ENCODE measurements at places on chromosomes 4 and X.
A peak's percentile ranks its signal among the peaks of the same experiment; 100 is the strongest.

GRCh38 chrX:103310555-103311398, at the start of gene BEX2:
BEX2 (minus strand) TSS chrX:103310990; CDS start chrX:103309976, 1,014 bp downstream.
- peak; percentile 41 for DNase-seq

DNA sequence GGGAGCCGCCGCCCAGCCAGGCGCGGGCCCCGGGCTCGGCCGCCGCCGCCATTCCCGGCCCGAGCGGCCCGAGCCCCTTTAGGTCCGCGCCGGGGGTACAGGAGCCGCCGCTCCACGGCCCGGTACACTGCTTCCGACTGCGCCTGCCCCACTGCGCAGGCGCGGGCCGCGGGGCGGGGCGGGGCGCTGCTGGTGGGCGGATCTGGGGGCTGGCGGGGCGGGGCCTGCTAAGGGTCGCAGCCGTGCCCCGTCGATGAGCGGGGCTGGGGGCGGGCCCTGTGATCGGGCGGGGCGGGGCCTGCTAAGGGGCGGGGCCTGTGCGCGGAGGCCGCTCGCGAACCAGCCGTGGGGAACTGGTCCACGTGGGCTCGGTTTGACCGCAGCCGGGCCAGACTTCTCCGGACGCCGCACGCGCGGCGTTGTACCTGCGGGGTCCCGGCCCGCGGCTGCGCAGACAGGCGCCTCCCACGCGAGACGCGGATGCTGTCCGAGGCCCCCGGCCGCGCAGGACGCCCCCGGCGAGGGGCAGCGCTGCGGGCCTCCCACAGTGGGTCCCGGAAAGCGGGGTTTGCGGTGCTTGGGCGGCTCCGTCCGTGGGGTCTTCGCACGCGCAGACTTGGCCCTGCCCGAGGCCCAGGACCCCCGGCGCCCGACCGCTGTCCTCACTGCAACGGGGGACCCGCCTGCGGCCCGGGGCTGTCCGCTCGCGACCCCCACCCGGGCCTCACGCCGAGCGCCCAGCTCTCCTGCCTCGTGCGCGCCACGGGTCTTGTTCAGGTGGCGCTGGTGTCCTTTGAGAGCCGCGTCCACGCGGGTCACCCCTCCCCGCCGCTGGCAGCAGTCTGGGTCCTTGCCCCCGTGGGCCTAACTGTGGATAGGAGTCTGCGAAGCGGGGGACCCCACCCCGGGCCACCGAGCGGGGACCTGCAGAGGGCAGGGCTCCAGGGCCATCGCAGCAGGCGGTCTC, at the start of gene DGKQ:
Gene DGKQ, minus strand, starts transcription at position 139 of the 967 bp plus-strand sequence. Its CDS starts 87 bp downstream, at position 52.
- DNase-seq: peak; percentile 87

DNA sequence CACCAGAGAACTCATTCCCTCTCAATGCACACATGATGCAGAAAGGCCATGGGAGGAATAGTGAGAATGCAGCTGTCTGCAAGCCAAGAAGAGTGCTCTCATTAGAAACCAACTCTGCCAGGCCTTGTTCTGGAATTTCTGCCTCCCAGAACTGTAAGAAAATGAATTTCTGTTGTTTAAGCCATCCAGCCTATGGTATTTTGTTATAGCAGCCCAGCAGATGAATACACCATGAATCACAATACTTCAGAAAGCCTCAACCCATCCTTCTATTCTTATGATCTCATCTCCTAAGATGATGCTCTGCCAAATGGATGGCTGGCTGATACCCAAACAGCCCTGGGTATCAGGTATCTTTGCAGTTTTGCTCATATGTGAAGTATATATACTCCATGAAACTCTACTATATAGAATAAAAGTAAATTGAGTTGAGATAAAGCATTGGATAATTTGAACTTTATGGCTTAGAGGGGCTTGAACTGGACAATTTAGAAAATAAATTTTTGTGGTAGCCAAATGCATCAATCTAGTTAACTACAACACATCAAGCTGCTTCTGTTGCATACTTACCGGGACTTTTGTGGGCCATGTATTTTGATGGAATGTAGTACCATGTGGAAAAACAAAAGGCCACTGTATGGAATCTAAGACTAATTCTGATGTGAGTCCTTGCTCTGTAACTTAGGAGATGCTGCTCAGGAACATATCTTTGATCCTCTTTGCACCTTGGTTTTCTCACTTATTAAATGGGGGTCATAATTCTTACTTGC, 245.9 kb downstream of the HS3ST1 start:
- no peak for DNase-seq

DNA sequence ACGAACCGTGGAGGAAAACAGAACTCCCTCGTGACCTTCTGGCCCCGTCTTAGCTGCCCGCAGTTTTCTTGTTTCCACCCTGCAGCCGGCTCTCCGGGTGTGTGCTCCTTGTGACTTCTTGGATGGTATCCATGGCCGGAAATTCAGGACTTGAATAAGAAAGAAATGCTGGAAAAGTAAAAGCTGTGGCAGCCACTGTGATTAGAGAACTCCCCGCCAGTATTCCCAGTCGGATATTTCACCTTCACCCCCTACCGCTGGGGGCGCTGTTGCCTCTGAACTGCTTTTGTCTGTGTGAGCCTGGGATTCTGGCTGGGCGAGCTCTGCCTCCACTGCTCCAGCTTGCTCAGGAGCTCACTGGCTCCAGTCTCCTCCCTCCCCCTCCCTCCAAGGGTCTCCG, 41.5 kb upstream of the CYP4V2 start:
- DNase-seq: no peak

DNA sequence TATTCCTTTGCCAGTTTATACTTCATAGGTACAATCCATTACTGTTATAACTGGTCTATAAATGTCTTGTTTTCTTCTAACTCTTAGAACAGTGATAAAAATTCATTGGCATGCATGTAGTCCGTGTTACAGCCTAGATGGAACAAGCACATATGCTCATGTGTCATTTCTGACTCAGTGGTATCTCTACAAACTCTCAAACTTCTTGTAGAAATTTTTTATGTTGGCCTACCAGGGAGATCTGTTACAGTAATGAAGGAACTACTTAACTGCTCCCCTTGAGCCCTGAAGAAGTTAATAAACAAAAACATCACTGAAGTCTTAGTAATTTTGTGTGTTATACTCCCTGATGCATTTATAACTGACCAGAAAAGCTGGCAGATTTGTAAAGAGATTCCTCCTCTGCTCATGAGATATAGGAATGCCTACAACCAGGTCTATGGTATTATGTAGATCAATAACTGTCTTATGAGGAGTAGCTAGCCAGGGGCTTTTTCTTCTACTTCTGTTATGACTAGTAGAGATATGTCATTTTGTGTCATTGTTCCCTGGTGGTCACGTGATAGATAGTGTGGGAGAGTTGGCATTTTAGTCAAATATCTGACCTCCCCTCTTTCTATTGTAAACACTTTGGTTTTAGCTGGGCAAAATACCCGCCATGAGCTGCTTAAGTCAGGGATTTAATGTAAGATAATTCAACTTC, 53.7 kb upstream of the FAAH2 start:
- no peak for DNase-seq

DNA sequence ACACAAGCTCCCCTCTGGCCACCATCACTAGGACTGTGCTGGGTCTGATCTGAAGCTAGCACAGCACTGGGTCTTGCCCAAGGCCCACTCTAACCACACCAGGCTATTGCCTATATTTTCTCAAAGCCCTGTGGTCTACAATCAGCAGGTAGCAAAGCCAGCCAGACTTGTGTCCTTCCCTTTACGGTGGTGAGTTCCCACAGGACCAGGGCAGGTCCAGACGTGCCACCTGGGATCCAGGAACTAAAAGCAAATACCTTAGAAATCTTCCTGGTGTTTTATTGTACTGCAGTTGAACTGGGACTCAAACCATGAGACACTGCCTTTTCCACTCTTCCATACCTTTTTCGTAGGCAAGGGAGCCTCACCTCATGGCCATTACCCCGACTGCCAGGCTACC, 9.0 kb upstream of the MAGEC2 start:
- DNase-seq: no peak

- no peak for DNase-seq
Observed at GRCh38 chrX:151985955-151986354, 11.5 kb upstream of the GABRE start.

DNA sequence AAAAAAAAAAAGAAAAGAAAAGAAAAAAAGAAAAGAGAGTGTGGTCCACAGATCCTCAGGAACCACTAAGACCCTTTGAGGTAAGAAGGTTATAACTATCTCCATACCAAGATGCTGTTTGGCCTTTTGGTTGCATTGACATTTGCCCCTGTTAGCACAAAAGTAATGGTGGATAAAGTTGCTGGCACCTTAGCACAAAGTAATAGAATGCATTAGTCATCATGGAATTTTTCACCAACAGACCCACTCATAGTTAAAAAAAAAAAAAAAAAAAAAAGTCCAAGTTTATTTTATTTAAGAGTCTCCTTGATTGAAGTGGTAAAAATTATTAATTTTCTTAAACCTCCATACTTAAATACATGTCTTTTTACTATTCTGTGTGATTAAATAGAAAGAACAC, 78.4 kb upstream of the RBPJ start:
- DNase-seq: no peak

GRCh38 chr4:182242787-182243186, 415 bp upstream of the TENM3 start:
- peak; percentile 59 for DNase-seq

DNA sequence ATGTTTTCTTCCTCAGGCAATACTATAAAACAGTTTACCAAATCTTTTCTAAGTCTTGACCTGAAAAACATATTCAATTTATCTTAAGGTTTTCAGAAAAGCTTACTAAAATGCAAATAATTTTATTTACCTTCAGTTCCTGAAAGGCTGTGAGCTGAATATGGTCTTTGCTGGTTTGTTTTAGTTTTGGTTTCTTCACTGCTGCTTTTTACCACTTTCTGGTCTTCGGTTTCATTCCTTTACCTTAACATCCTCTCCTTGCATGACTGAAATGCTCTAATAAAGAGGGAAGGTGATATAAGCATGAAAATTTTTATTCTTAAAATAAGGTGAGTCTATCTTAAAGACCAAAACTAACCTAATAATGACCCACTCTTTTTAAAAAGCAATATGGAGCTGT, 97.1 kb upstream of the NRK start:
- no peak for DNase-seq

DNA sequence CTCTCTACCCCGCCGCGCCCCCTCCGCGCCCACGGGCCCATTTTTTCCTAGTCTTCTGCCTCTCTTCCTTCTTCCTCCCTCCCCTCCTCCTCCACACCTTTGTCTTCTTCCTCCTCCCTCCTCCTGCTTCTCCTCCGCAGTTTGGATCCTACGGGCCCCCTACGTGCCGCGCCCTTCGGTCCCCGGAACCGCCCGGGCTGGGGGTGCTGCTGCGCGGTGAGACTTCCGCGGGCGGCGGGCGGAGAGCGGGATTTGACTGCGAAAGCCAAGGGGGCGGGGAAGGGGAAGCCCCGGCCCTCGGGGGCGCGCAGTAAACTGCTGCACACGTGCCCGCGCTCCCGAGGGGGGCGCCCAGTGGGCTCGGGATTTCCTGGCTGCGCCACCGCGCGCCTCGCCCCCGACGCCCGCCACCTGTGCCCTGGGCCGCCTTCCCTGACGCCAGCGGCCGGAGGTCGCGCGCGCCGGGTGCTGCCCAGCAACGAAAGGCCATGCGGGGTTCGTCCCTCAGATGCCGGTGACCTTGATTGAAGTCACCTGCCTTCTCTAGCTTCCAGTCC, 3.3 kb upstream of the NKX3-2 start:
- DNase-seq: no peak

DNA sequence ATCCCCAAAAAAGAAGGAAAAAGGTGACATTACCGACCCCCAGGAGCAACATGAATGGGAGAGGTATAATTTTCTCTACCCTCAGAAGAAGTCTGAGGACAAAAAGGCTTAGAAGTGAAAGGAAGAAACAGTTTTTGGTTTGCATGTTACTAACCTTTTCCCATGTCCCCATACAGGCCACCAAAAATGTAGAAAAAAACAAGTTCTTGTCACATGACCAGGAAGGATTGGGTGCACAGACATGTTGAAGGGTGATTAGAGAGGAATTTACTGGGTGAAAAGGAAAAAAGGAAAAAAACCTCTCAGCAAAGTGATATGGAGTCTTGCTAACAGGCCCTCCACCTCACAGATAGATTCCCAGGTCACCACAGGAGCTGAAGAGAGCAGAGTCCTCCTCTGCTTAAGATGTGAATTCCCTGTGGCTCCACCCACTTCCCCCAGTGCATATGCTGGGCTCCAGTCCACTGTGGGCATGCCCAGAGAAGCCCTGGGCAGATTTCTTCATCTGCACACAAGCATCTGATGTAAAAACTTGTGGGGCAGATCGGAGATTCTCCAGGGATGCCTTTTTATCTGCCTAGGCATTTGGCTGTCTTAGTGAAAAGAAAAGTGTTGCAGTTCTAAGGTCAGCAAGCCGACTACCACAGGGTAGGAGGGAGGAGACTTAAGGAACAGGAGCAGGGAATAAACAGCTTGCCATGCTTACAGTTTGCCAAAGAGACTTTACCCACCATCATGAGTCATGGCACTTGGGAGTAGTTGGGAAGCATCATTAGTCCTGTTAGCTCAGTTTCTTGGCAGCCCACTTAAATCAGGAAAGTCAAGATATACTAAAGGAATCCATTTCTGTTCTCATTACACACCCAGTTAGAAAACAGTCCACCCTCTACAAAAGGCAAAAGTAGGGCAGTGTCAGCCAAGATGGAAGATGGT, 25.0 kb upstream of the PASD1 start:
- DNase-seq: no peak

DNA sequence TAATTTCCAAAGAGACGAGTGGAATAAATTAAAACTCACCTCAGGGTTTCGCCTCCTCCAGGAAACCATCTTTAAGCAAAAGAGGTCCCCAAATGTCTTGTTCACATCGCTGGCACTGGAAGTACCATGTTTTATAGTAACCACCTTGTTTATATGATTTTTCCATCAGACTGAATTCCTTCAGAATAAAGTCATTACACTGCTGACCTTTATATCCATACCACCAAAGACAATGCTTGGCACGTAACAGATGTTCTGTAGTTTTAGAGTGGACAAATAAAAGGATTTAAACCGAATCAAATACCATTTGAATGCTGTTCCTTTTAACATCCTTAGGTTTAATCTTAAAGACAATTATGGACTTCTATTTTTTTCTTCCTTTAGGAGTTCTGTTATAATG, 4.7 kb downstream of the NUDT6 start:
- DNase-seq: no peak

DNA sequence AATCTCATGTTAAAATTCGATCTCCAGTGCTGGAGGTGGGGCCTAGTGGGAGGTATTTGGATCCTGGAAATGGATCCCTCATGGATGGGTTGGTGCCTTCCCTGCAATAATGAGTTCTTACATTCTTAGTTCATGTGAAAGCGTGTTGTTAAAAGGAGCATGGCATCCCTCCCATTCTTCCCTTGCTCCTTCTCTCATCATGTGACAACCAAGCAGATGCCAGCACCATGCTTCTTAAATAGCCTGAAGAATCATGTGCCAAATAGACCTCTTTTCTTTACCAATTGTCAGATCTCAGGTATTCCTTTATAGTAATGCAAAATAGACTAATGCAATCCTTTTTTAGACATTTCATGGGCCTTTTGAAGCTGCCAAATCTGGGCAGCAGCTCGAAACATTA, 29.0 kb upstream of the CLNK start:
- no peak for DNase-seq

GRCh38 chr4:41106694-41107419, 107.5 kb downstream of the APBB2 start:
- DNase-seq: no peak

GRCh38 chrX:46551494-46552128, 6.4 kb upstream of the ZNF674 start:
- no peak for DNase-seq
